Fibroblast of skin of left biceps (primary cell): ENCODE measurements at places on chromosomes 1 and 21.

GRCh38 chr1:247357052-247357780, 25.5 kb upstream of the ZNF496 start:
- DNase-seq: no peak

- no peak for DNase-seq
Measured at GRCh38 chr21:25501462-25501861, 105.8 kb downstream of the MRPL39 start.

GRCh38 chr1:229286099-229286766, 15.3 kb downstream of the RAB4A start:
- no peak for DNase-seq

- no peak for DNase-seq
Measured at GRCh38 chr1:98034505-98034904, 113.7 kb upstream of the DPYD start.

- no peak for DNase-seq
Measured at GRCh38 chr1:46166521-46167462, 8.1 kb upstream of the TSPAN1 start.

DNA sequence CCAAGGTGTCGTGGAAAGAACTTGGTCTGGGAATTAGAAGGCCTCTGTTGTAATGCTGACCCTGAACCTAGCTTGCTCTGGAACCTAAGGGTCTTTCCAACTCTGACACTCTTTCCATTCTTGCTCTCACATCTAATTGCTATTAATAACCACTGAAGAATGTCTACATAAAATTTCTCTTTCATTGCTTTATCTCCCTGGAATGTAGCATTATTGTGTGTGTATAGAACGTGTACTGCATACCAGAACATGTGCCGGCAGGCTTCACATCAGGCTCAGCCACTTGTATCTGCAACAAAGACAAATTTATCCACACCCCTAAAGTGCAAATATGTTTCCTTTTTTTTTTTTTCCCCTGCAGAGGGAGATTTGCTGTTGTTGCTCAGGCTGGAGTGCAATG, 13.9 kb upstream of the LAX1 start:
- peak; percentile 58 for DNase-seq

DNA sequence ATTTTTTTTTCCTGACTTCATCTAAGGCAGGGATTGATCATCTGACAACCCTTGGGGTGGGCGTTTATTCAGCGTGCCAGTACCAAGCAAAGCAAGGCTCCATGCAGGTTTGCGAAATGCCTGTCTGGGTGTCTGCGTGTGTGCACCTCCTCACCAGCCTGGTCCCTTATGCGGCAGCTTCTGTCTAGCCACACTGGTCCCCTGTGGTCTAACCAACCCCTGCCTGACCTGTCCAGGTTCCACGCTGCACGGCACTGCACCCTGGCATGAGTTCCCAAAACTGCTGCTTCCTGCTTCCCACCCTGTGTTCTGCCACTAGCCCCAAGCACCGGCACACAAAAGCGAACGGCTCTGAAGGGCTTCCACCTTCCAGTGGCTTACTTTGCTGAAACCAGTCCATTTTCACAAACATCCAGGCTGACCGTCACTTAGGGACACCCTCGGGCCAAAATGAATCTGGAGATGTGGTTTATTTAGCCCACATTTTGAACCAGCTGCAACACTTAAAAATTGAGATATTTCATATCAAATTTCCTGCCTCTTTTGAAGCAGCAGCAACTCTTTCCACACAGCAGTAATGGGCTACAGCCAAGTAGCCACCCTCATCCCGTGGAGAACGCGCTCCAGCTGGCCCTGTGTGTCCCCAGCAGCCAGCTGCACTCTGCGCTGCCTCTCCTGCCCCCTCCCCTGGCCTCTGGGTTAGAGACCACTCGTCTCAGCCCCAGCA, 55.7 kb downstream of the HLCS start:
- no peak for DNase-seq

DNA sequence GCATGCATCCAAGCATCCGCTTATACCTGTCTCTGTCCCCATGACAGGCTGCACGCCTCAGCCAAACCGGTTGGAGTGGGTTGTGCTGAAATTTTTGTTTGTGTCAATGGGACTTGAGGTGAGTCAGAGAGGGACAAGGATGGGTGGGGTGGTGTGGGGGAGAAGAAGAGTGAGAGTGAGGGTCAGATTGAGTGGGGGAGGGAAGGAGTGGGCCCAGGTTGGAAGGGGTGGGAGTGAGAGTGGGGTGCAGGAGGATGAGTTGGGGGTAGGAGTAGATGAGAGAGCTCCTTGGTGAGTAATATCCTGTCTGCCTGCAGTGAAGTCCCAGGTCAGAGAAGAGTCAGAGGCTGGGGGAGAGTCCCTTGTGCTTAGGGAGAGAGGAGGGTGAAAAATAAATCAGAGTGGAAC, 3.3 kb upstream of the NECTIN4 start:
- no peak for DNase-seq

GRCh38 chr1:205012391-205013140, 30.4 kb upstream of the CNTN2 start:
- no peak for DNase-seq

DNA sequence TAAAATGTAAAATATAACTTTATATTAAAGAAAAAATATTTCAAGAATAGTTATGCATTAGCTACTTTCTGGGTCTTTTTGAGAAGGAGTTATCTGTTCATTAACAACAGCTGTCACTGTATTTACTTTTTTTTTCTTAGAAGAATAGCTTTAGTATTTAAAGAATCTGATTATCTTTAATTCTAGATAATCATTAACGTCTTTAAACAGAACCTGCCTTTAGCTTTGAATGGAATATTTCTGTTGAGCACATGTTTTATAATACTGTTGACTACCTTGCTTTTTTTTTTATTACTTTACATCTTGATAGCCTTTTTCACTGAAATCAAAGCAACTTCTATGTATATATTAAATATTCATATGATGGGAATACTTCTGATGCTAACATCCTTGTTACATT, 132.0 kb downstream of the CLEC20A start:
- no peak for DNase-seq

DNA sequence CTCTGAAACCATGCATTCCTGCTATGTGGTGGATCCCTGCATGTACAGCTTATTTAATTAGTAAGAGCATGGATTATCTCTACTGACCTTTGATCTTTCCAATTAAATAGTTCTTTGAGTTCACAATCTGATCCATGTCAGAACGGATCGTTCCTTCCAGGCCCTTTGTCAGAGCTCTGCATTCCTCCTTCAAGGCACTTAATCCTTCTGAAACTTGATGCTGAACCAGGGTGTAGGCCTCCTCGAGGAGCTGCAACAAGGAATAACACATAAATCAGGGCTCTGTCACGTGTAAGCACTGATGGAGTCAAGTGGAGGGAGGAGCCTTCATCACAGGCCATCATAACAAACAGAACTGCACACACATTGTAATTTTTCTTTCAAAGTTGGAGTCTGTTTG, 68.4 kb upstream of the EDEM3 start:
- DNase-seq: no peak

DNA sequence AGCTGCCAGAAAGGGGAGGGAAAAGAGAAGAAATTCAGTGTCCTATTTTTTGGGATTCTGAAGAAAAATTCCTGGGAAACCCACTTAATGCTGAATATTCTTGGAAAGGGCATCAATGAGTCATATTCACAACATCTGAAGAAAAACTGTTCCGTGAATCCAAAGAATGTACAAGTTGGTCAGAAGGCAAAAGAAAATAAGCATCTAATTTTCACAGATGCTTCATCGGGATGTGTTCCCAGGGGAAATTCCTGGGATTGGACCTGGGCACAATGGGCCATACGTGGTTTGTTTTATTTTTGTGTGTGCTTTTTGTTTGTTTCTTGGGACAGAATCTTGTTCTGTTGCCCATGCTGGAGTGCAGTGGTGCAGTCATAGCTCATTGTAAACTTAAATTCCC, 112.2 kb downstream of the MAP3K21 start:
- DNase-seq: no peak

GRCh38 chr1:200670242-200671118, 773 bp upstream of the DDX59 start:
- peak; percentile 18 for DNase-seq

- DNase-seq: no peak
Measured at GRCh38 chr21:44972821-44973220, 33.0 kb downstream of the SLX9 start.

DNA sequence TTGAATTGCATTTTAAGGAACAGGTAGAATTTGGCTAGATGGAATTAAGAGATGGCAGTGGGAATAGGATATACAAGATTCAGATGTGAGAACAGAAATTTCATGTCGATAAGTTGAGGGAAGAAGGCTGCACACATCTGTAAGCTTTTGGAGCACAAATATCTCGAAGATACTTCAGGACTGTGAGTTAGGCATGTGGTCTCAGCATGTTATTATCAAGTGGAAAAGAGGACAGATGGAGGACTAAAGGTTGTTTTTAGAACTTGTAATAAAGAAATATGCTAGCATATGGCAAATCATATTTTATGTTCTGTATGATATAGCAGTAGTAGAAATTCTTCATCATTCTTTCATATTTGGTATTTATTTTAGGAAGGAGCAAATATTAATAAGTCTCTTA, 61.5 kb downstream of the KIF1B start:
- DNase-seq: no peak

DNA sequence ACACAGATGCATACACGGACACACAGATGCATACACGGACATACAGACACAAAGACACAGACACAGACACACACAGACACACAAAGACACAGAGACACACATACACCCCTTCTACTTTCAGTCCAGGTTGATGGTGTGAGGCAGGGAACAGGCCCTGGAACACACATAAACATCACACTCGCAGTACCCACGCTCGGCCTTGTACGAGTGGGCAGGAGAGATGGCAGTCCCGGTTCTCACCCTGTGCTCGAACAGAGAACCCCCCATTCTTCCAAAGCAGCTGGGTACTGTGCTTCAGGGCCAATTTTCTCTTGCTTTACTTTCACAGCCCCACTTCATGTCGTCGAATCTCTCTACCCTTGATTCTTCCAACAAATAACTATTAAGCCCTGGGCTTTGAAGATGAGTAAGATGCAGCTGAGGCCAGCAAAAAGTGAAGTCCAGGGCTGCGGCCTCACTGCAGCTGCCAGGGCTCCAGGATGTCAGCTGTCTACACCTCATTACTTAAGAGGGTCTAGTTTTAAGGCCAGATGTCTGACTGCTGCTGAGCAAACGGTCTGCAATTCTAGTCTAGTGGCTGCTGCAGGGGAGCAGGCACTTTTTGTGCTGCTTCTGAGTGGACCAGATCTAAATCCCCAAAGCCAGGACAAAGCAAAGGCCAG, 90.1 kb downstream of the PGBD5 start:
- DNase-seq: no peak

DNA sequence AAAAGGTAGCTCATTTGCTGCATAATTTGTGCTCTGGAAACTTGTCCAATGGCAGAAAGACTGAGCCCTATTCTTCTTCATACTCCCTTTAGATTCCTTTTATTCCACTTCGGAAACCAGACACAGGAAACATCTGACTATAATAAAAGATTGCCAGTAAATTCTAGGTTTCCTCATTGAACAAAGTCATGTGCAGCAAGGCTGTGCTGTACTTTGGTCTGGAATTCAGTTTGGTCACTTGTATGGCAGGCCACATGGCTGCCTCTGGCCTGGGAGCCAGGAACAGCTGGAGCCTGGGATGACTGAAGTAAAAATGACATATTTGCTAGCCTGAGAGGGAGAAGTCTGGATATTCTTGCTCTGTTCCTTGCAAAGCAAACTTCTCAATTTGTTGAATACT, 79.6 kb downstream of the ST3GAL3 start:
- no peak for DNase-seq

DNA sequence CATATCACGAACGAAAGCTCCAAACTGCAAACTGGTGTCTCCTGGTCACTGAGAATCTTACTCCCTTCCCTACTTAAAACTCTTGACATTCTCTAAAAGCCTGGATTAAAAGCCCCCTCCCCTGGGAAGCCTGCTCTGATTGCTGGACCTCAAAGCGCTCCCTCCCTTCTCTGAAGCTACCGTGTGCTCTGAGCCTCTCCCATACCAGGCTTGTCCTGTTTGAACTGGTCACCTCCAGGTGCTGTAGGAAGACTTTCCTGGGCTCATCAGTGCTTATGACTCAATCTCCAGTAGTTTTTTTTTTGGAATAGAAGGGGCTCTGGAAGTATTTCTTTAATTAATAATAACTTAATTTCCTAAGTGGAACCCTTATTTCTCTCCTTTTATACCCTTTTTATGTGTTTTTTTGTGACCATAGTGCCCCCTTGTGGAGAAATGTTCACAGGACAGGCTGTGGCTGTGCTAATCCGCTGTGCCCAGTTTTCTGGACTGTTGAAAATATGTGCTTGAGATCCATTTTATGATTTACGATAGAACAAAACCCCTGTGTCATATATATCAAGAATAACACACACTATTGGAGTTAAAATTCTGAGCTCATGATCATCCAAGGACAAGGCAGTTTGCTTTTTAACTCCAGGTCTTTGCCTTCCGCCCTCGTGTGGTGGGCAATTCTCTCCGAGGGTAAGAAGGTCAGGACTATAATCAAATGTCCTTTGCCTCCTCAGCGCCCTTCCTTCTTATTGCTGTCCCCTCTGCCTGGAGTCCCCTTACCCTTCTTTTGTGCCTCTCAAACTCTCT, 16.9 kb downstream of the MTARC1 start:
- no peak for DNase-seq

DNA sequence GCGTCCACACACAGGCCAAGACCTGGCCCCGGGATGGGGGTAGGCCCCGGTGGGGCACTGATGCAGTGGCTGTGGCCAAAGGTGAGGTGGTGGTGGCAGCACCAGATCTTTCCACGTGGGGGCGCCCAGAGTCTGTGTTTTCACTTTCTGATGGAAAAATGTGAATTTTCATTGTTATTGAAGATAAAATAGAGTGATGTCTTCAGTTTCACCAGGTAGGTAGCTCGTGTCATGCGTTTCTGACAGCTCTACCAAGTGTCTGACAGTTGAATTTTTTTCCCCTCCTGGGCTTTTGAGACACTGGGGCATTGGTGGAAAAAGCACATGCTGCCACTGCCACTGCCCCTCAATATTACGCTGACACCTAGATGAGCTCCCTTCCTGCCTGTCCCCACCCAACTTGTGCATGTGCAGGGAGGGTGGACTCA, 40.0 kb upstream of the MAGOH start:
- no peak for DNase-seq

DNA sequence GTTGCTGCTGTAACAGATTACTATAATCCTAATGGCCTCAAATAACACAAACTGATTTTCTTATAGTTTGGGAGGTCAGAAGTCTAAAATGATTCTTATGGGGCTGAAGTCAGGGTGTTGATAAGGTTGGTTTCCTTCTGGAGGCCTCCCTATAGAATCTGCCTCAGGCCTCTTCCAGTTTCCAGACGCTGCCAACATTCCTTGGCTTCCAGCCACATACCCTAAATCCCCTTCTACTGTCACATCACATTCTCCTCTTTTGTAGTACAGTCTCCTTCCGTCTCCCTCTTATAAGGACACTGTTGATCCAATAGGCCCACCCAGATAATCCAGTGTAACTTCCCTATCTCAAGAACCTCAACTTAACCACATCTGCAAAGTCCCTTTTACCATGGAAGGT, 145.3 kb upstream of the NCAM2 start:
- no peak for DNase-seq
